ENCODE measurements at places on chromosomes 2 and 18. TPM values are rescaled to one million over a fixed set of nuclear protein-coding genes. Genes with fewer than 3 reads are reported as not detected.
A peak's percentile ranks its signal among the peaks of the same experiment; 100 is the strongest.

- no peaks in the 10 kb centered on the region for H3K27me3 ChIP-seq
- no peak for DNase-seq
- H3K4me3 ChIP-seq = no peak overlapping the region
- no peaks in the 10 kb centered on the region for H3K4me1 ChIP-seq
These were observed 103.8 kb upstream of the CCDC150 start for GRCh38 chr2:196535742-196536141.

DNA sequence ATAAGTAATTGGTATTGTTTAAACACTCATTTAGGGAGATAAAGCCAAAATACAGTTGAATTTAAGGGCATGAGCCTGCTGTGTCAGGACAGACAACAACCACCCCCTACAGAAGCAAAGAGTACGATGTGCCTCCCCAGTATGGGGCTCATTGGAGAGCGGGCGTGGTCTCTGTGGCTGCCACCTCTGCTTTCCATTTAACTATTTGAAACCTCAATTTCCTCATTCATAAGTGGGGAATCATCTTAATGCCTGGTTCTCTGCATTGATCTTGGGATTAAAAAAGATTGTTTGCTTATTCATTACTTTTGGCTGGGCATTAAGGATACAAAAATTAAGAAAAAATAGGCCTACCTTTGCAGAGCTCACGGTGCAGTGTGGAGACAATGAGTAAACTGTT is 21.4 kb downstream of the KCNS3 start:
- H3K4me3 ChIP-seq = no peak overlapping the region
- no peak for DNase-seq
- H3K4me1 ChIP-seq = no peaks in the 10 kb centered on the region
- H3K27ac ChIP-seq = no peak overlapping the region

DNA sequence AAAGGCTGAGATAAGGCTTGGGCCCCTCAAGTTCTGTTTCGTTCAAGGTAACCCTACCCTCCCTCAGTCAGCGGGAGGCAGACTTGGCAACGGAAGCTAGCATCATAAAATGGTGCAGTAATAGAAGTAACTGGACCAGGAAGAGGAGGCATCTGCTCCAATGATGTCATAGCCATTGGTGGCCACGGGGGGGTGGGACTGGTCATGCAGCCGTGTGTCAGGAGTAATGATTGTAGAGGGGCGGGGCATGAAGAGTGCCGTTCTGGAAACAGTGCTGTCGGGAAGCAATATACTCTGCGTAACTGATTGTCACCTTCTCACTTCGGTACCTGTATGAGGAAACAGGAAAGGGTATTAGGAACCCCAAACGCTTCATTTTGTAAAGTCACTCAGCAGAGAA is 6.9 kb upstream of the POLR2D start:
- no peak overlapping the region for H3K4me3 ChIP-seq
- no peaks in the 10 kb centered on the region for H3K36me3 ChIP-seq
- no peaks in the 10 kb centered on the region for H3K4me1 ChIP-seq
- H3K27me3 ChIP-seq = no peaks in the 10 kb centered on the region
- DNase-seq = no peak

Gene MEP1B
- total RNA-seq = not detected

GRCh38 chr2:26489213-26489850 is 11.4 kb upstream of the OTOF start:
- no peak overlapping the region for H3K4me3 ChIP-seq
- DNase-seq = no peak
- no peak overlapping the region for H3K27ac ChIP-seq
- H3K4me1 ChIP-seq = no peaks in the 10 kb centered on the region

DNA sequence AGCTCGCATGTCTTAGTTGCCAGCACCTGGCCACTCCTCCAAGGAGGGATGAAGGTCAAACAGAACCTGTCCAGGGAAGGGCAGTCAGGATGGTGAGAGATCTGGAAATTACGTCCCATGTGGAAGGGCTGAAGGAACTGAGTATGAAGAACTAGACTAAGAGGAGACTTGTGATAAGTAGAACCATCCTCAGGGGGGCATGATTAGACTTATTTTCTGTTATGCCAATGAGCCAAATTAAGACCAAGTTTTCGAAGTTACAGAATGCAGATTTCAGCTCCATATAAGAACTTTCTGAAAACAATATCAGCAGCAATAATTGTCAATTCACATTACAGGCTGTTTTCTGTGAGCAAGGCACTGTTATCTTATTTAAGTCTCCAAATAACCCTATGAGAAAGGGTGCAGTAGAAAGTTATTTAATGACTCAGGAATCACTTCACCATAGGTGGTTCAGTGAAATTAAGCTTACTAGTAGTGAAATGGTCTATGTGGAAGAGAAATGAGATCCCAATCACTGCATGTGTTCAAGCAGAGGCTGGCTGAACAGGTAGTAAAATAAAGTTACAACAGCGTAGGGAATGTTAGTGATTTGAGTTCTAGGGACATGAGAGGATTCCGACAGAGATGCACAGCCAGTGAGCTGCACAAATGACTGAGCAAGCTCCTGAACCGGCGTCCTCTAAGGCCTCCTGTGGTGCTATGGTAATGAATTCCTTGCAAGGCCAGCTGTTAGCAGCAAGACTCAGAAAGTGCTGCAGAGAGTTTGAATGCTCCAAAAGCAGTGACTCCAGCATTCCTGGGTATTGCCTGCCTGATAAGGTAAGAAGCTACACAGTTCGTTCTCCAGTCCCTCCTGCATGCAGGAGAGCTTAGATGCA is 4.5 kb upstream of the DYM start:
- H3K36me3 ChIP-seq = no peaks in the 10 kb centered on the region
- H3K4me3 ChIP-seq = no peak overlapping the region
- H3K27me3 ChIP-seq = no peaks in the 10 kb centered on the region
- H3K4me1 ChIP-seq = peaks cover 4% of the 10 kb centered on the region

Gene CAPN10
- total RNA-seq = 25.5 TPM

Gene SLC23A3
- total RNA-seq = 3.4 TPM

DNA sequence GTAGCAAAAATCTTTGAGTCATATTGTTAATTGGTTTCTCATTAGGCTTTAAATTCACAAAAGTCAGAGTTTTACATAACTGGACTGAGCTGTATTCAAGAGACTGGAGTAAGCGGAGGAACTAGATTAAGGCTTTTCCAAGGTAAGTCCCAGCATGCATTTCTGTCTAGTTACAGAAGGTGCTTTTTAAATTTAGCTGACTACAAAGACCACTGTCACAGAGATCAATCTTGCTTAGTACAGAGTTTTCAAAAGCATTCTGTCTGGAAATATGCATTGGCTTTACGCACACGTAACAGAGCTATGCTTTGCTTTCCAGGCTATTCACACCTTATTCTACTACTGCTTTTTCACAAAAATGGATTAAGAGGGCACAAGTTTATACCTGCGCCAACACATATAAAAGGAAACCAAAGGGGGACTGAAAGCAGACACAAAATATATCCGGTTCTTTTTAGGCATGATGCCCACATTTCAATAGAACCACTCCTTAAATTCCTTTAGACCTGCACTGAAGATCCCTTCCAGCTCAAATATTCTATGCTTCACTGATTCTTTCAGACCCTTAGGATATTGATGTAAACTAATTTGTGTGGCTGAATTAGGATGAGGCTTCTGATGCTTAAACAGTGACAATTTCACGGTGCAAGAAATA is 560.7 kb upstream of the CRIM1 start:
- DNase-seq = no peak
- no peak overlapping the region for H3K27ac ChIP-seq
- no peak overlapping the region for H3K4me3 ChIP-seq
- H3K27me3 ChIP-seq = no peaks in the 10 kb centered on the region
- H3K4me1 ChIP-seq = no peaks in the 10 kb centered on the region

- no peak overlapping the region for H3K27ac ChIP-seq
- H3K36me3 ChIP-seq = no peaks in the 10 kb centered on the region
These were observed 188.3 kb downstream of the ETAA1 start for GRCh38 chr2:67585400-67585799.

GRCh38 chr2:113905886-113906285 is 16.0 kb downstream of the ACTR3 start:
- no peaks in the 10 kb centered on the region for H3K27me3 ChIP-seq
- H3K27ac ChIP-seq = no peak overlapping the region
- no peaks in the 10 kb centered on the region for H3K36me3 ChIP-seq
- H3K4me3 ChIP-seq = no peak overlapping the region
- DNase-seq = no peak

DNA sequence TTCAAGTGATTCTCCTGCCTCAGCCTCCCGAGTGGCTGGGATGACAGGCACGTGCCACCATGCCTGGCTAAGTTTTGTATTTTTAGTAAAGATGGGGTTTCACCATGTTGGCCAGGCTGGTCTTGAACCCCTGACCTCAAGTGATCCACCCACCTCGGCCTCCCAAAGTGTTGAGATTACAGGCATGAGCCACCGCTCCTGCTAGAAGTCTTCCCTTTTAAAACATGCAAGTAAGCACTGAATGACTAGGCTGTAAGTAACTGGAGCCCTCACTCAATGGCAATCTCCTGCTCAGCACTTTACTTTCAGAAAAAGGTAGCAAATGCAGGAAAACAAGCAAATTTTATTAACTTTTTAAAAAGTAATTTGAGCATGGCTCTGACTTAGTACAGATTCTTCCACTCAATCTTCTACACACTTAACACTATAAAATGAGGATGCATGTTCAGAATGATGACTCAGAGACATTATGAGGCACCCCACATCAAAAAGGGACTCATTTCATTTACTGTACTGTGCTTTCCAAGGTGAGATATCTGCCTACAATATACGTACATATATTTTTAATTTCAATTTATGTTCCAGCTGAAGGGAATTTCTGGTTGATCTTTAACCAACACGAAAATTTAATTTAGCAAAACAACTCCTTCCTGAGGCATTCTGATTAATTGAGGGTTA is 6.6 kb upstream of the NCK2 start:
- H3K4me3 ChIP-seq = no peak overlapping the region
- no peaks in the 10 kb centered on the region for H3K27me3 ChIP-seq
- no peak for DNase-seq
- H3K4me1 ChIP-seq = no peaks in the 10 kb centered on the region
- H3K36me3 ChIP-seq = no peaks in the 10 kb centered on the region
- H3K27ac ChIP-seq = no peak overlapping the region

DNA sequence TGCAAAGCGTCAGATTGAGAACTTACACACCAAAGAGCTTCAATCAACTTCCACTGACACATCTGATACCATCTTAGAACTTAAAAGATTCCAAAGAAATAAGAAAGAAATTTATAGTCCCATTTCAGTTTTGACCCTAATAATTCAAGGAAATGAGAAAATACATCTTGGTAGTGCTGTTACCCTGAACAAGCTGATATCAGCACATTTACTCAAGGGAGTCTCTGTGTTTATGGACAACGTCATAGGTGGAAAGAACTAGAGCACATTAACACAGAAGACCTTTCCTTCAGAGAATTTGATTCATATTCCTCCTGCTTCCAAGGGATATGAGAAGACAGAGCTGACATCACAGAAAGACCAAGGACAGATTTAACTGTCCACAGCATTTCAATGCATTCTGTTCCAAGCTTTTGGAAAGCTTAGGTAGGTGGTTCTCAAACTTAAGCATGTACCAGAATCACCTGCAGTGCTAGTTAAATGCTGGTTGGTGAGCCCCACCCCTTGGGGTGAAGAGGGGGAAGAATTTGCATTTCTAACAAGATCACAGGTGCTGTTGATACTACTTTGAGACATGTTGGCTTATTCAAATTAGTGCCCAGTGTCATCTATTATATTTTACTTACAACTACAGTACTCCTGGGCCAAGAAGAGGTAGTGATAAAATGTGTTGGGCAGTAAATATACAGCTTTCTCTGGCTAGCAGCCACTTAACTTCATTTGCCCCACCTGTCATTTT is 59.8 kb downstream of the LDAH start:
- H3K27me3 ChIP-seq = no peaks in the 10 kb centered on the region
- no peak overlapping the region for H3K4me3 ChIP-seq
- H3K27ac ChIP-seq = no peak overlapping the region
- H3K4me1 ChIP-seq = no peaks in the 10 kb centered on the region

Gene PDE1A
- 5.6 TPM for total RNA-seq

Gene CHST10
- total RNA-seq = 8.3 TPM

DNA sequence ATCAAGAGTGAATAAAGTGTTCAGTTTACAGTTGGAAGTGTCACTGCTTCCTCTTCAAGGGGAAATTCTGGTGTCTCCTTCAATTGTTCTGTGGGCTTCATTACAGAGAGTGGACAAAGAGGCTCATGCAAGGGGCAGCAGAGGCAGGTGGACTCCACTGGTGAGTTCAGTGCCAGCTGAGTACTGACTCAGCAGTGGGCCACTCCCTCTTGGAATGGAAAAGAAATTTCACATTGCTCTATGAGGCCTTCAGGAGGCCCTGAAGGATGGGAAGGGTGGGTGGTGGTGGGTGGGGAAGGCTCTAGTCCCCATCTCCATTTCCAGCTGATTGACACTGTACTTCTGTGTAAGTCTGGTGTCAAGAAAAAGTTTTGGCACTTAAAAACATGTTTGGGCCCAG is 66.4 kb downstream of the PRELID3A start:
- no peaks in the 10 kb centered on the region for H3K27me3 ChIP-seq
- peaks cover 7% of the 10 kb centered on the region for H3K36me3 ChIP-seq
- H3K4me3 ChIP-seq = no peak overlapping the region
- no peaks in the 10 kb centered on the region for H3K4me1 ChIP-seq
- no peak for DNase-seq
- no peak overlapping the region for H3K27ac ChIP-seq

DNA sequence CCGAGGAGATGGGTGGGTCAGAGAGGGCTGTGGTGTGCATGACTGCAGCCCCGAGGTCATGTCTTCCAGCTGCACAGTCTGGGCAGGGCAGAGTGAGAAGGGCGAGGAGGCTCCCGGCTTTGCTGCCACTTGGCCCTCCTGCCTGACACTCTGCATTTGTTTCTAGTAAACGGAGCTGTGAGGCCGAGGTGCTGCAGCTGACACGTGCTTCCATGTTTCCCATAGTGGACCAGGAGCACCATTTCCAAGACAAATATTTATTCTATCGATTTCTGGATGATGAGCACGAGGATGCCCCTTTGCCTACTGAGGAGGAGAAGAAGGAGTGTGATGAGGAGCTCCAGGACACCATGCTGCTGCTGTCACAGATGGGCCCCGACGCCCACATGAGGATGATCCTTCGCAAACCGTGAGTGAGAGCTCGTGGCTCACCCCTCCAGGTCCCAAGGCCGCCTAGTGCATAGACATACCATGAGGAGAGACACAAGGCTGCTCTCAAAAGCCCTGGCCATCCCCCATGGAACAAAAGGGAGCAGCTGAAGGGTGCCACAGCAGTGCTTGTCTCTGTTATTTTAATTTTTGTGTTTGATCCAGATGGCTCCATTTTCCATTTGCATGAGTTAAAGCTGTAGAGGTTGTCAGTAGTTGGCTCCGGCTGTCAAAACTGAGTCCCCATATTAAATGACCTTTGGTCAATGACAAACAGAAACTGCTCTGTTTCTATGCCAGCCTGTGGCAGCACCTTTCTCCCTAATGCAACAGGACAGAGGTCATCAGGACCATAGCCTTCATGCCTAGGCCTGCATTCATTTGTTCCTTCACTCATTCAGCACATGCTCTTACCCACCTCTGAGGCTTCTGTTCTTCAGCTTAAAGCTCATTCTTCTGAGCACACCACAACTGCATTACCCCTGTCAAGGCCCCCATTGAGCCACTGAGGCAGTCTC is 108.3 kb upstream of the MAP3K20 start:
- H3K36me3 ChIP-seq = no peaks in the 10 kb centered on the region
- H3K27ac ChIP-seq = peak overlapping the region; percentile 54
- peaks cover 7% of the 10 kb centered on the region for H3K4me1 ChIP-seq
- H3K27me3 ChIP-seq = no peaks in the 10 kb centered on the region

Measured in breast epithelium (tissue), 4 donors.